ENCODE measurements at places on chromosomes 2 and 18.

DNA sequence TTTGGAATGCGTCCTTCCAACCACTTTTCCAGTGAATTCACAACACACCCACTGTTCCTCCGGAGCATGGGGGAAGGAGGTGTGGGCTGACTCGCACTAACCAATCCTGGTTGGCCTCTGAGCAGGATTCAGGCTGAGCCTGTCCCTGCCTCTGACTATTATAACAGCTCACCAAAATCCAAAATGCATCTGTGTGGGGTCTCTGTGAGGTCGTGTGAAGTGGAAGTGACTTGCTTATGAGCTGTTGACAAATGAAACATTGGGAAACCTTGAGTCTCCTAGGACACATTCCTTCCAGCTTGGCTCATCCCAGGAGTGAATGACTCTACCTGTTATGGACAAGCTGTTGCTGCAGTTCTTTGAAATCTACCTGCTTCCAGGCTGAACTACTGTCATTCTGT lies 1.5 kb downstream of the CIDEA start:
- no peak for DNase-seq

DNA sequence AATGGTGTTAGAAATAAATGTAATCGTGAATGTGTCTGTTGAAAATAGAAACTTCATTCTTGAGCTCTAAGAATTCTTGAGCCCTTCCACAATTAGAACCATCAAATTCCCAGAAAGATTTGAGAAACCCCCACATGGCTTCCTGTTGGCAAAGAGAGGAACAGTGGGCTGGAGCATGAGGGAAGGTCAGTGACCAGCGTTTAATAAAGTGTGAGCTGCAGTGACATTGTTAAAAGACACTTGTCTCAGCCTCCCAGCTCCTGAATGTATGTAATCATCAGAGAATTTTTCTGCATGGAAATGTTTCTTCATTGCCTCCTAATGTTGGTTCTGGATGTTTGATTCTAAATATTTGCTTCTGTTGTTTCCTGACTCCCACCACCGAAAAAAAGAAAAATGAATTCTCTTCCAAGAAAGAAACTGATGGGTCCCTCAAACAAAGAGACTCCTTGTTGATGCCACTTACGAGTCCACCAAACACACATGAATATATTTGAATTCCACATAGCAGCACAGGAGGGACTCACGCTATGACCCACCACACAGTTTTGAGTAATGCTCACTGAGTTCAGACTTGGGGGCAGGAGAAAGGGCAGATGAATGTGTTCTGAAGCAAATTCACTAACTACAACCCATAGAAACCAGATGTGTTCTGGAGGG lies 225.1 kb upstream of the KLHL29 start:
- no peak for DNase-seq

- DNase-seq = no peak
Measured at GRCh38 chr2:216557820-216558219, 59.2 kb downstream of the RPL37A start.

GRCh38 chr2:28004086-28004485 lies 113.6 kb downstream of the BABAM2 start:
- DNase-seq = peak; percentile 35

DNA sequence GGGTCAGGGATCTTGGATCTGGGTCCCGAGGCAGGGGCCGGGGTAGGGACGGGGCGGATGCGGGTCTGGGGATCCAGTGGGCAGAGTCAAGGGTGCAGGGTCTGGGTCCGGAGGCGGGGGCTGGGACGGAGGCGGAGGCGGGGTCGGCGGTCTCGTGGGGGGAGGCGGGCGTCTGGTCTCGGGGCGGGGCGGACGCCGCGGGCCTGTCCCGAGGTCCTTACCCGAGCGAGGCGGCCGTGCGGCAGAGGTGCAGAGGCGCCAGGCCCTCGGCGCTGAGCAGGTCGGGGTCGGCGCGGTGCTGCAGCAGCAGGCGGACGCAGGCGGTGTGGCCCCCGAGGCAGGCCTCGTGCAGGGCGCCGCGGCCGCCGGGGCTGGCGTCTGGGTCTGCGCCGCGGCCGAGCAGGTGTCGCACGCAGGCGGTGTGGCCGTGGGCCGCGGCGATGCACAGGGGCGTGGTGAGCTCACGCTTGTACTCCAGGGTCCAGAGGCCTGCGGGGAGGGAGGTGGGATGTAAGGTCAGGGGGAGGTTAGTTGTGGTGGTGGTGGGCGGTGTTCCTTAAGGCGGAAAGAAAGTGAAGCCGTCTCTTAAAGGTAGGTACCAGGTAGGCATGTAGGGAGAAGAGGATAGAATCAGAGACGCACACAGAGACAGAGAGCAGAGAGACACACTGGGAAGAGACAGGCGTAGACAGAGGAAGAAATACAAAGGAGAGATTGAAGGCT lies 26.6 kb downstream of the ASB18 start:
- DNase-seq = no peak

- DNase-seq = no peak
Measured at GRCh38 chr2:54586494-54586893, 130.4 kb downstream of the SPTBN1 start.

DNA sequence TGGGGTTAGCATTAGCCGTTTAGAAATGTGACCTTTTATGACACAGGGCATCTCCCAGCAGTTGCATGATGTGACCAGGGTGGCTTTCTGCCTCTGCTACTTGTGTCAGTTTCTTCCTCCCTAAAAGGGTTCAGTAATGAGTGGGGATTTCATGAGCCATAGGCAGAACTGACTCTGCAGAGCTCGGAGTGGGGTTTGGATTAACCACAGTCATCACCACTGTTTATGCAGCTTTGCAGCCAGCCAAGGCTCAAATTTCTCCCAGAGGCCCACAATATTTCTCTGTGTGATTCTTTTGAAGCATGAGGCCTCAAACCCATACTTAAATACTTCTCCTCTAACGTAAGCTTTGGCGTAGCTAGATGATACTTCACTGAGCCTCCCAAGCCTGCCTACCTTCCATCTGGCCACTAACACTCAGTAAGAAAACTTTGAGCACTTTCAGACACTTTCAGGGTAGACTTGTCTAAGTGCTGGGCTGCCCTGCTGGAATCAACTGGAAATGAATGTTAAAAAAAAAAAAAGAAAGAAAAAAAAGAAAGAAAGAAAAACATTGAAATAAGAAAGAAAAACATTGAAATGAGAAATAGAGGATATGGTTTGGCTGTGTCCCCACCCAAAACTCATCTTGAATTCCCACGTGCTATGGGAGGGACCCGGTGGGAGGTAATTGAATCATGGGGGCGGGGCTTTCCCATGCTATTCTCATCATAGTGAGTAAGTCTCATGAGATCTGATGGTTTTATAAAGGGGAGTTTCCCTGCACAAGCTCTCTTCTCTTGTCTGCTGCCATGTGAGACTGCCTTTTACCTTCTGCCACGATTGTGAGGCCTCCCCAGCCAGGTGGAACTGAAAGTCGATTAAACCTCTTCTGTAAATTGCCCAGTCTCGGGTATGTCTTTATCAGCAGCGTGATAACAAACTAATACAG lies 11.5 kb upstream of the LAPTM4A start:
- DNase-seq = peak; percentile 37

DNA sequence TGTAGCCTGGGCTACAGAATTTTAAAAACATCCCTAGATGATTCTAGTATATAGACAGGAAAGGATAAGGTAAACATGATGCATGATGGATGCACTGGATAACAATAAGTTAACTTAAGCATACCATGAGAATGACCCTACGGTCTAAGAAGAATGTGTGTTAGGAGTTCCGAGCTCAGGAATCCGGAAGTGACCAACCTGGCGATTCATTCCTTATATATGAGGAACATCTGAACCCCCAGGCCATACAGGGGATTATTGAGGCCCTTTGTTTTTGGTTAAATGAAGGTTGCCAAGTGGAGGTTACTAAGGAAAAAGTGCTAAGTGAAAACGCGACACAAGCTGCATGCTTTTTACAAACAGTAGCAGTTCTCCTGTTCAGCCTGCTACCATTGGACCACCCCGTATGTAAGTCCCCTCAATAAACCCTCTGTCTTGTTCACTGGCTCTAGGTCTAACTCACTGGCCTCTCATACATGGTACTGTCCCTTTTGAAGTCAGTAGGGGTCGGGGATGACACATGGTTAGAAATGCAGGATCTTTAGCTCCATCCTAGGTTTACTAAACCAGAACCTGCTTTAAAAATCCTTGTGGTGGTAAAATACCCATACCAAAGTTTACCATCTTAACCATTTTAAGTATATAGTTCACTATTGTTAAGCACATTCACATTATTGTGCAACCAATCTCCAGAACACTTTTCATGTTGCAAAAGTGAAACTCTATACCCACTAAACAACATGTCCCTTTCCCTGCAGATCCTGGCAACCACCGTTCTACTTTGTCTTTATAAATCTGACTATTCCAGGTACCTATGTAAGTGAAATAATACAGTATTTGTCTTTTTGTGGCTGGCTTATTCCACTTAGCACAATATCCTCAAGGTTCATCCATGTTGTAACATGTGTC lies 111.0 kb upstream of the MAP4K3 start:
- DNase-seq = no peak

DNA sequence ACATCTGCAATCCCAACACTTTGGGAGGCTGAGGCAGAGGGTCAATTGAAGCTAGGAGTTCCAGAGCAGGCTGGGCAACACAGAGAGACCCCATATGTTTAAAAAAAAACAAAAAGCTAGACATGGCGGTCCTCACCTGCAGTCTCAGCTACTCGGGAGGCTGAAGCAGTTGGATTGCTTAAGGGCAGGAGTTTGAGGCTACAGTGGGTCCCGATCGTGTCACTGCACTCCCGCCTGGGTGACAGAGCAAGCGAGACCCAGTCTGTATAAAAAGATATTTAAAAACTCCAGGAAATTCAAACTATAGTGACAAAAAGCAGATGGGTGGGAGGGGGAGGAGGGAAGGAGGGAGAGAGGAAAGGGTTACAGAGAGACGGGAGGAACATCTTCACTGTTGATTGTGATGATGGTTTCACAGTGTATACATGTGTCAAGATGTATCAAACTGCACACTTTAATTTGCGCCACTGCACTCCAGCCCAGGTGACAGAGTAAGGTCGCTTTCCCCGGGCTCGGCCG lies 942 bp upstream of the ZNF236 start:
- no peak for DNase-seq

DNA sequence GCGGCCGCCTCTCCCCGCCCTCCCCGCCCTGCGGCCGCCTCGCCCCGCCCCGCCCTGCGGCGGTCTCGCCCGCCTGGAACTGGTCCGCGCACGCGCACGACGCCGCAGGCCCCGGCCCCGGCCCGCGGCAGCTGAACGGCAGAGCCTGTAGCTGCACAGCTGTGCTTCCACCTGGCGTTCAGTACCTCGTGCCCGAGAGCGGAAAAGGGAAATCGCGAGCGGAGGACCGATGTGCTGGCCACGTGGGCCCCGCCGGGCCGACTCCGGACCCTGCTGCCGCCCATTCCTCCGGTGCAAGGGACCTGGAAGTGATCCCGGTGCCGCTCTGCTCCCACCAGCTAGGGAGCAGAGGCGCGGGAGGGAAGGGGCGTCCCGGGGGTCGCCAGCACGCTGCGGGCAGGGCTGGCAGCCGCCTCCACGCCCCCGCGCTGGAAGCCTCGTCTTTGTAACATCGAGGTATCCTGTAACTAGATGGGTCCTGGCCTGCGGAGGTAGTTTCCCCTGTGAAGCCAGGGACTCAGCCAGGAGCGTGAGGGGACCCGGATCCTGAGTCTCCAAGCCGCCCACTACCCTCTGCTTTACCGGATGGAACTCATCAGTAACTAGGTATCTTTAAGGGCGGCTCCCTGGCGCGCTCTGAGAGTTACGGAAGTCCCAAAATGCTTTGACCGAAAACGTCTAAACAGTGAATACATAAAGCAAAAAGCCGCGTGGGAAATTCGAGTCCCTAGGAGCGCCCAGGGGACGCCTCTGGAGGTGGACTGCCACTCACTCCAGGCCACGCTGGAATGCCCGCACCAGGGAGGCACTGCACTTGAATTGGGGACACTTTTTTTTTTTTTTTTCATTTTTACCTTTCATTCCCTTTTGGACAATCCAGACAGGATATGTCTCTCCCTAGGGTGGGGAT lies 704 bp upstream of the ODC1 start:
- peak; percentile 91 for DNase-seq

DNA sequence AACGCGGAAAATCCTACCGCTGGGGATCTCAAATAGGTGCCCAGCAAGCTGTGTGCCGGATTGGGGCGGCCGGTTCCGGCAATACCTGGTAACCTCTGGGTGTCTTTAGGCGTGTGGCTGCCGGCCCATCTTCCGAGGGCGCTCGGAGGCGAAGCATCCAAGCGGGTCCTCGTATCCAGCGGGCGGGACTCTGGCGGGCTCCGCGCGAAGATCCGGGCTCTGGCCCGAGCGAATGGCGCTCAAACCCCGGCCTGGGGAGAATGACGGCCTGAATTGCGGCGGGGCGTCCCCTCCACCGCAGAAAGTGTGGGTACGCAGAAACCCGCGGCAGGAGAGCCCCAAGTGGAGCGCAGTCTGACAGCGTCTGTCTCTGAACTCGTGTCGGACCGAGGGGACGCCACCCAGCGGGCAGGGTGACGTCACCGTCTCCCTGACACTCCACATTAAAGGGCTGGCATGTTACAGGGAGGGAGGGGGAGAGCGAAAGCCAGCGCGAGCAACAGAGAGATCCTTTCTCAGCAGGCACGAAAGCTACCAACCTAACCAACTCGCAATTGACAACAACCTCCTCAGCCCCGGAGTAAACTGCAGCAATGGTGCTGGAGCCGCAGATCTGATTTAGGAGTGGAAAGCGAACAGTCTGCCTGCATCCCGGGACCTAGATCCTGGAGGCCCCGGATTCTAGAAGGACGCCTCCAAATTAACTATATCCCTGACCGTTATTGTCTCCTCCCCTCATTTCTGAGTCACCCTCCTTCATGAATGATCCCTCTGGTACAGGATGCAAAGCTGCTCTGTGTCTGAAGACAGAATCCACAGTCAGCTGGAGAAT lies at the start of gene SKOR2:
Gene SKOR2, minus strand, starts transcription at position 372 of the 832 bp plus-strand sequence. CDS start 2,477 bp downstream, outside the sequence.
- peak; percentile 40 for DNase-seq

DNA sequence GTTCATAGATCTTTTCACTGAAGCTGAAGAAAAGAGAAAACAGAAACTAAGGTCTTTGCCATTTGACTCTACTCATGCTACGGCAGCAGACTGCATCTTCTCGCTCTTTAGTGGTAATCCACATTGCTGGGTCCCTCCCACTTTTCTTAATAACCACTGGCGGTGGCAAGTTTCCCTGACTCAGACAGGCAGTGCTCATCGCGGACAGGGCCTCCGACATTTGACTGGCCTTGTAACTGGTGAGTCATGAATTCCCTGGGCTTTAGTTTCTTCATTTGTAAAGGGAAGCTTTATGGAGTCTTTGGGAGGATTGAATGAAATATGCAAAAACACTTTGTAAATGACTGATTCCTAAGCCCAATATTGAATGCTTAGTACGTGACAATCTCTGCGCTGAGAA lies 238.2 kb upstream of the RBBP8 start:
- DNase-seq = no peak

- peak; percentile 81 for DNase-seq
Measured at GRCh38 chr2:111168528-111169239, 48.0 kb downstream of the BCL2L11 start.

GRCh38 chr18:75198036-75198435 lies 10.9 kb downstream of the PTGR3 start:
- no peak for DNase-seq

DNA sequence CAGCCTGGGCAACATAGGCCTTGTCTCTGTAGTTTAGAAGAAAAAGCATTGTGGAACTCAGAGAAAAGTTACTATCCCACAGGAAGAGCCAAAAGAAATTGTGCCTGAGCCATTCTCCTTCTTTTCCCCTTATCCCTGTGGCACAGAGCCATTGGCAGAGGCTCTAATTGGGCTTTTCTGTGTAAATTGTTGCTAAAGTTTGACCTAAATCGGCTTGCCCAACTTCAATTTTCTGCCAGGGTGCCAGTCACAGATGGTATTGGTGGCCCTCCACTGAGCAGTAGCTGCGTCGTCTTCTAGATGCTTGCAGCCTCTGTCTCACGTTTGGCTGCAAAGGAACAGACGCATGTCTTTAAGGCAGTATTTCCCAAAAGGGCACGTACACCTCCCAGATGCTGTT lies 30.3 kb downstream of the ZNF532 start:
- DNase-seq = no peak

GRCh38 chr2:16716944-16717343 lies 51.3 kb upstream of the CYRIA start:
- no peak for DNase-seq

Measured in stimulated activated CD8-positive, alpha-beta memory T cell treated with anti-CD3 and anti-CD28 coated beads, Interleukin-4, amount 100 ng/mL, for 48 hours (primary cell).